SK-MEL-5 (cell line): ENCODE measurements at places on chromosomes 12 and 14. TPM values are rescaled to one million over a fixed set of nuclear protein-coding genes. Genes with fewer than 3 reads are reported as not detected.

DNA sequence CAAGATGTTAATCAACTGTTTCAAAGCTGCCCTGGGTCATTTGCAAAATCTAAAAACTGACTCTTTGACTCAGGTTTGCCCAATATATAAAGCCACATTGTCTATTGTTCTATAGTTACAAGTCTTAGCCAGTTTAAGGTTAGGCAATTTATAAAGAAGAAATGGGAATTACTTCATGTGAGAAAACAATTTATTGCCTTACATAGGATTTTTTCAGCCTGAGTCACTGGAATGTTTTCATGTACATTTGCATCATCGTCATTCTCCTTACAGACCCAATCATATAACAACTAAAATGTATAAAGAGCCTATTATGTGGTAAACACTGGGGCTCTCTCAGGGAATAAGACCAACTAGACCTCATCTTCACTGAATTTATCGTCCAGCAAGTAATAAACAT is 100.3 kb upstream of the PLEKHG7 start:
- peak; percentile 83 for DNase-seq

DNA sequence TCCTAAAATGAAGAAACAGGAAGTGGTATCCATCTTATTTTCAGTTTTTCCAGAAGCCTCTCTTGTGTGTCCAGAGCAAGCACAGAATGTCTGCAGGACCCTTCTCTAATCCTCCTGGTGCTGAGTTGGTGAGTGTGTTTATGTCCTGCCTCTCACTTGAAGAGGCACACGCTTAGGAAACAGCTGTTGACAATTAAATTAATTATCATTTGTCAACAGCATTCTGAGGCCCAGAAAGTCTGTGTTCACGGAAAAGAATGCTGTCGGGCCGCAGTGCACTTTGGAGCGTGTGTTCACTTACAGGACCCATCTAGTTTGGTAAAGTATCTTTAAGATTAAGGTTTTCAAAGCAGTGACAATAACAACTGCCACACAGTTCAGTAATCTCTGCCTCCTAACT is 70.5 kb downstream of the LMNTD1 start:
- no peak for DNase-seq

SCFD1 gene
- 76.5 and 81.1 TPM in 2 replicates for total RNA-seq

SYCP3 gene
- 0.29 and 0.63 TPM in 2 replicates for total RNA-seq

GRCh38 chr14:70655110-70655826 is 13.6 kb downstream of the TTC9 start:
- no peak for DNase-seq

- no peak for DNase-seq
Measured at GRCh38 chr12:51862947-51863346, 14.4 kb upstream of the FIGNL2 start.

DNA sequence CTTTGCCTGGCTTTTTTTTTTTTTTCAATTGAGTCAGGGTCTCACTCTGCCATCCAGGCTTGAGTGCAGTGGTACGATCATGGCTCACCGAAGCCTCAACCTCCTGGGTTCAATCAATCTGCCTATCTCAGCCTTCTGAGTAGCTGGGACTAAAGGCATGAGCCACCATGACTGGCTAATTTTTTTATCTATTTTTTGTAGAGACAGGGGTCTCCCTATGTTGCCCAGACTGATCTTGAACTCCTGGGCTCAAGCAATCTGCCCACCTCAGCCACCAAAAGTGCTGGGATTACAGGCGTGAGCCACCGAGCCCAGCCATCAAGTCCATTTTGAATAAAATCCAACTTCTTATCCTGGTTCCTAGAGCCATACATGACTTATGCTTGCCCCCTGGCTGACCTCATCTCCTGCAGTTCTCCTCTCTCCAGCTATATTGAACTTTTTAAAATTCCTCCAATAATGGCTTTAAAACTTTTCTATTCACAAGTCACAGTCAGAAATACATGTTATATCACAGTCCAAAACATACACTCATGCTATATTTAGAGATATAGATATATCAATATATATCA is 10.4 kb upstream of the RND1 start:
- DNase-seq: no peak

DNA sequence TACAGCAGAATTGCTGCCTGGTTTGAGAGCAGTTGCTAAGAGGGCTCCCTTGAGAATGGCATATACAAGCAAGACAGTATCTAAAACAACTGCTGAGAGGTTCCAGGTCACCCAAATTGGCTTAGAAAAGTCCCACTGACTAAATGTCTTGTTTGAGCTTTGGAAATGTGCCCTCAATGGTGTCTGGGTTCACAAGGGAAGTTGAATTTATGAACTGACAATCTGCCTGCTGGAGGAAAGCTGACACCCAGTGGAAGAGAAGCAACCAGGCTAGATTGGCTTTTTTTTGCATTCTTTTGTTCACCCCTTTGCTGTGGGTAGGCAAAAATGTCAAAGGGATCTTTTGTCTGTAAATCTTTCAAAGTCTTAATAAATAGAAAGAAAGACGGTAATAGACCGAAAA is 44.6 kb upstream of the NPFF start:
- DNase-seq: peak; percentile 26

DNA sequence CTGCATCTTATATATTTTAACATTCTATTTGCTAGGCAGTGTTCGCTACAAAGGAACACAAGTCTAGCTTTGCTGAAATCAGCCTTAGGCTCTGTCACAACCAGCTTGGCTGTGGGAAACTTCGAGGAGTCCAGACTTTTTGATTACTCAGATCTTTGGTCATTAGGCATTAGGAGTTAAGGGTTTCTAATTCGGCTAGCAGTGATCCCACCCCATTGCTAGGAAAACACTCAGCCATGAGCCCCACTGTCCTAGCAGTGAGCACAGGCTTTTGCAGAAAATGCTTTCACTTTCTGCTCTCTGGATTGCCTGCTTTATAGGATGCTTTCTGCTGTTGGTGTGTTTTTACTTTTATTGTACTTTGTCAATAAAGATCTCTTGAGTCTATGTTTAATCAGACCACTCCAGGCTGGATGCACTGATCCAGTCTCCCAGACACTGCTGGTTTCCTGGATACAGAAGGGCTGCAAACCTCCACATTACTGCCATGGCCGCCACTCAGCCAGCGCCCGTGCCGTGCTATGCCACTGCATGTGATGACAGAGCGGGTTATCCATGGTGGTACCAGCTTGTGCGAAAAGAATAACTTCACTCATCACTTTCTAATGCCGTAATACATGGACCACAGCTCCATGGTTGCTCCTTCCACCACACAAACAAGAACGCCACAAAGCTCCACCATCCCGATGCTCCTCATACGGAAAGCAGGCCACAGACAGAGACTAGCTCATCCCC is 41.0 kb upstream of the PYGL start:
- peak; percentile 14 for DNase-seq

DNA sequence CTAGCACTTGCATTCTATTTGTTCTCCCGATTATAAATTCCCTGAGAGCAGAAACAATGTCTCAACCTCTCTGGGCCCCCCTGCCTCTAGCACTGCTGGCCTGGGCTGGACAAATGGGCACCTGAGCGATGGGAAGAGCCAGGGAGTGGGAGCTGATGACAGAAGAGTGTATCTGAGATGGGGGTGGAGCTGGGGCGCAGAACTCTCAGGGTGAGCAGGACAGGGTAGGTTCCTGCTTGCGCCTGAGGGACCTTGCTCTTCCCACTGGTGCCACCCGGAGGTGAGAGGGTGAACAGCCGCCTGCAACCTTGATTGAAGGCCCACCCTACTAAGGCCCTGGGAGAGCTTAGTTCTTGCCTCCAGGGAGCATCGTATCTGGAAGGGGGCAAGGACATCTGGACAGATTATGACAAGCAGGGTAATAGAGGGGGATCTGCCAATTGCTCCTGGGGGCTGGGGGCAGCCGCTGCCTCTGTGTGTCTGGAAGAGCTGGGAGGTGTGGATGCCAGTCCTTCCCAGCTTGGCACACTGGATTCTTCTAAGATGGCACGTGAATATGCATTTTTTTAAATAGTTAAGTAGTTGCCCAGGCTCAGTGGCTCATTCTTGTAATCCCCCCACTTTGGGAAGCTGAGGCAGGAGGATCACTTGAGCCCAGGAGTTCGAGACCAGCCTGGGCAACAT is 43.0 kb upstream of the TSPAN9 start:
- DNase-seq: peak; percentile 73

- DNase-seq: no peak
Measured at GRCh38 chr12:124506145-124506831, 61.1 kb downstream of the NCOR2 start.

DNA sequence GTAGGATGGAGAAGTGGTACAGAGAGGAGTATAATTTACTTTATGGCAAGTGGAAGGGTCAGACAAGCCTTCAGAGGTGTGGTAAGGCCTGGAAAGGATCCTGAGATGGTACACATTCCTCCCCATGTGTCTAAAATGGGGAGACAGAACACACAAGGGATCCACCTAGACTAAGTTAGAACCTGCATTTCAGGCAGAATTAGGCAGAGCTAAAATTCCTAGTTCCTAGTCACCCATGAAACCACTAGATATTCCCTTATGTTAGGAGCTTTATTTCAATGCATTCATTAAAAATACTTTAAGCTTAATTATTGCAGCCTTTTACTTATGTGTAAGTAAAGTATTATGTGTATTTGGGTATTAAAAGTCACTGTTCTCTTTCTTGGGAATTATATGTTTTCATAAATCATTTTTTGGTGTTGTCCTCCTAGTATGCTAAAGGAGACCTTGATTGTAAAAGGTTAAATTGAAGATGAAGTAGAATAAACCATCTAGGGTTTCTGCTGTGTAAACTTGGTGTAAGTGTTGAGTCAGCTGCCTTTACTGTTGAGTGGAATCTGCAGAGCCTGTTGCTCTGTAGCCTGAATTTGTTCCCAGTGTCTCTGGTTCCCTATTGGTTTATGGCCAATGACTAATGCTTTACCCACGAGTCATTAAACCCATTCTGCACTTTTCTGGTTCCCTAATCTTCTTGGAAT is 423.2 kb downstream of the ATP23 start:
- DNase-seq: no peak
